ENCODE measurements at places on chromosomes 2 and 18.

DNA sequence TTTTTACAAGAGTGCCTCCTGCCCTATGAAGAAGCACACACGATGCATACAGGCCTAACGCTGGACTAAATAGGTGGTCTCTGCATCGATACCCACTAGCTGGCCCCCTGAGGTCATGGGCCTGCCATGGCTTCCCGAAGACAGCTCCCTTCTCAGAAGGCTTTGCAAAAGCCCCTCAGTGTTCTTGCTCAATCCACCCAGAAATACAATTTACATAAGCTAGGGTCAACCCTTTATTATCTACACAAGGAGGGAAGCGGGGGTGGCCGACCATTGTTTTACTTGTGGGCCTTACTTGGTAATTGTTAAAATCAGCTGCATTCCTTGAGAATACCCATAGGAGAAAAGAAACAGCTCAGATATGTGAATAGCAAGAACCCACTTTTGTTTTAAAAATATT is 28.5 kb downstream of the UXS1 start:
- no peak for DNase-seq

DNA sequence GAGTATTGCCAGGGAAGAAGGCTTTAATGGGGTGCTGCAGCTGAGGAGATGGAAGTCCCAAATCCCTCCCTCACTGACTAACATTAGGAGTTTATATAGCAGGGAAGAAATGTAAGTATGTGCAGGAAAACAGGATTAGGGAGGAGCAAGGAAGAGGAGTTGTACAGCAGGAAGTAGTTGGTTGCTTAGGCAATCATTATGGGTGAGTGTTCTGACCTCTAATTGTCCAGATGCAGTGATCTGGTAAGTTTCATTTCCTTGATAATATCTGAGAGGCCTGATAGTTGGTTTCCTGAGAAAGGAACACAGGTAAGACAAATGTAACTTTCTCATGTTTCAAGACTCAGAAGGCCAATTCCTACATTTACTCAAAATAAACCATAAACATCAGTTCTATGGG is 331.9 kb upstream of the GULP1 start:
- no peak for DNase-seq

- DNase-seq: no peak
Observed at GRCh38 chr2:46493241-46493970, 14.0 kb downstream of the TMEM247 start.

- DNase-seq: no peak
Observed at GRCh38 chr2:132581991-132582738, 87.8 kb downstream of the LYPD1 start.

- no peak for DNase-seq
Observed at GRCh38 chr2:39411181-39411944, 25.7 kb downstream of the MAP4K3 start.

GRCh38 chr18:1796636-1797035 is 774.7 kb downstream of the METTL4 start:
- no peak for DNase-seq

DNA sequence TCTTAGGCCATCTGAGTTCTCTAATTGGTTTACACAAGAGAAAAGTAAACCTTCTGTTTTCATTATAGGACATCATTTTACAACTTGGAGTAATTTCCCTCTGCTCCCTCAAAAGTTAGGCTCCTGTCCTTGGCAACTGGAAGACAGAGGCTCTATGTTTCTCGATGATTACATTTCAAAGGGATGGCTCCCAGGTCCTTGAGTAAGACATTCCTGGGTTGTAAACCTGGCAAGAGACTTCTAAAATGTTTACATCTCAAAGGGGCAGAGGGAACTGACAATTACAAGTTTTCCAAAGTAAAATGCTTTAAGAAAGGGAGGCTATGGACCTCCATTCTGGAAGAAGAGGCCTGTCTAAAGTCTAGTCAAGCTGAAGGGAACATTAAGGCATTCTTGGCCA is 268.3 kb upstream of the REG3G start:
- DNase-seq: no peak

- no peak for DNase-seq
Observed at GRCh38 chr2:85718009-85718391, 23.8 kb downstream of the GNLY start.

GRCh38 chr2:11669454-11670291 is at the start of gene NTSR2:
NTSR2 (minus strand) TSS chr2:11670195; CDS start chr2:11670129, 66 bp downstream.
- no peak for DNase-seq

- no peak for DNase-seq
Observed at GRCh38 chr2:167582619-167583018, 664.8 kb downstream of the STK39 start.

GRCh38 chr2:42498497-42498896 is 4.7 kb upstream of the KCNG3 start:
- DNase-seq: no peak

- no peak for DNase-seq
Observed at GRCh38 chr2:19472391-19472978, 114.1 kb upstream of the OSR1 start.
